ENCODE measurements at places on chromosomes 12 and 14.
A peak's percentile ranks its signal among the peaks of the same experiment; 100 is the strongest.

- no peak for DNase-seq
These were observed 34.6 kb upstream of the TUBA1C start for GRCh38 chr12:49230176-49230804.

- no peak for DNase-seq
These were observed 85.4 kb downstream of the WSCD2 start for GRCh38 chr12:108214486-108214885.

DNA sequence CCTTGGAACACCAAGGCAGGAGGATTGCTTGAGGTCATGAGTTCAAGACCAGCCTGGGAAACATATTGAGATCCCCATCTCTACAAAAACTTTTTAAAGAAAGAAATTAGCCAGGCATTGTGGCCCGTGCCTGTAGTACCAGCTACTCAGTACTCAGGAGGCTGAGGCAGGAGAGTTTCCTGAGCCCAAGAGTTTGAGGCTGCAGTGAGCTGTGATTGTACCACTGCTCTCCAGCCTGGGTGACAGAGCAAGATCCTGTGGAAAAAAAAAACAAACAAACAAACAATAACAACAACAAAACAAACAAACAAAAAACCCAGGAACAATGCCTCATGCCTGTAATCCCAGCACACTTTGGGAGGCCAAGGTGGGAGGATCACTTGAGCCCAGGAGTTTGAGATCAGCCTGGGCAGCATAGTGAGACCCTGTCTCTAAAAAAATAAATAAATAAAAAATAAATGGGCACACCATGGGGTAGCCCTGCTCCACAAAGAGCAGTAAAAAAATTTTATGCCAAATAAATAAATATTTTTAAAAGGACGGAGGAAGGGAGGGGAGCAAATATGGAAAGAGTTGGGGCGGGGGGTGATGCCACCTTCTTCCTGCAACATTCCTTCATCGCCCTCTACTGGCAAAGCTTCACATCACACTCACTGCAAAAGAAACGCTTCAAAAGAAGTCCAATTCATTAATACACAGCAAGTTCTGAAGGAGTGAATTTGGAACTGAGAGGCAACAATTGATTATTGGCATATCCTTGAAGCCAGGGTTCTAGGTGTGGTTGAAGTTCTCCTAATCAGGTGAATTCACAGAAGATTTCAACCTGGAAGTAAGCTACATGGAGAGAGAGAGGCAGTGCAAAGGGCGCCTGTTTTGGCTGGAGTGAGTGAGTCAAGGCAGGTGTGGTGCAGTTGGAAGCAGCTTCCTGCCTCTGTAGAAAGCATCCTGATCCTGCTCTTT is 8.8 kb upstream of the GNPTAB start:
- DNase-seq: peak; percentile 87

DNA sequence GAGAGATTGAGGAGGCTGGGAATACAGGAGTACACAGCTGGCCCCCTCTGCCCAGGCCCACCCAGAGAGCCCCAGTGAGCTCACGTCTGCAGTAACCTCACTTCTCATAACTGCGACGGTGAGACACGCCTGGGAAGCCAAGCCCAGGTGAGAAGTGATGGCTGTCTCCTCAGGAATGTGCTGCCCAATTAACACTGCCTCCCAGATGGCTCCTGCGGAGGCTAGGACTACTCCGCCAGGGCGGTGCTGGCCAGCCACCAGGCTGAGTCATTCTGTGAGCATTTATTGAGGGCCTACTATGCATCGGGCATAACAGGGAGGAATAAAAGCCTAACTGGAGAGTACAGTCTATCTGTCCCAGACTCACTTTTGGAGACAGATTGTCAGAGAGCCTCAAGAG is 9.3 kb upstream of the TMEM106C start:
- no peak for DNase-seq

GRCh38 chr14:21075719-21076437 is 5.8 kb downstream of the ARHGEF40 start:
- no peak for DNase-seq

DNA sequence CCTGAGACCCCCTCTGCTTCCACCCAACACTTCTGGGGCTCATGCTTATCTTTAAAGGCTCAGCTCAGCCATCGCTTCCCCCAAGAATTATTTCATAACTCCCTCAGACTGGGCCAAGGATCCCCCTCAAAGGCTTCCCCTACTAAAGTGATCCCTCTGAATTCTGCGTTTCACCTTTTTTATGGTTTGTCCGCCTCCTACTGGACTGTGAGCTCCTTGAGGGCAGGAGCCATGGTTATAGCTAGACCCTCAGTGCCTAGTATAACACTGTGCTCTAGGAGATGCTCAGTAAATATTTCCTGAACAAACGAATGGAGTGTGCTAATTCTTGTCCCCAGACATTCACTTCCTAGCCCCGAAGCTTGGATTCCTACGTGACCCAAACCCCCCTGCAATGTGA is 20.5 kb upstream of the SRRM4 start:
- DNase-seq: no peak

GRCh38 chr12:96404696-96405095 is 4.5 kb upstream of the CDK17 start:
- DNase-seq: no peak

DNA sequence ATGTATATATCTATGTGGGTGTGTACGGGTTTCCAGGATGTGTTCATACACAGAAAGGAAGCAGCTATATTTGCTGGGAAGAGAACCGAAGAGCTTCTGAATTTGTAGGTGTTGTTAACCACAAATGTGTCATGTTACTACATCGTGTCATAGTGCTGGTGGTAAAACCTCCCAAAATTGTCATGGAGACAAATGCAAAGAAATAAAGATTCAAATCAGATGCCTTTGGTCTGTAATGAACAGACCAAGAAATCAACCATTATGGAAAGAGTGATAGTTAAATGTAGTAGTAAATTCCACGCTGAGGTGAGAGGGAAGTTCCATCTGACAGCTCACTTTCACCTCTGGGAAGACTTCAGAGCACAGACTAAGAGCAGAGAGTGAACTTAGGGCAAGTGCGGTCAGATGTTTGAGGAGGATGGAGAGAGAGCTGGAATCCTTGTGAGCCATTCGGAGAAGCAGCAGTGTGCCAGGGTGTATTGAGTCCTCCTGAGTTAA is 487.5 kb downstream of the TMEM121 start:
- no peak for DNase-seq

DNA sequence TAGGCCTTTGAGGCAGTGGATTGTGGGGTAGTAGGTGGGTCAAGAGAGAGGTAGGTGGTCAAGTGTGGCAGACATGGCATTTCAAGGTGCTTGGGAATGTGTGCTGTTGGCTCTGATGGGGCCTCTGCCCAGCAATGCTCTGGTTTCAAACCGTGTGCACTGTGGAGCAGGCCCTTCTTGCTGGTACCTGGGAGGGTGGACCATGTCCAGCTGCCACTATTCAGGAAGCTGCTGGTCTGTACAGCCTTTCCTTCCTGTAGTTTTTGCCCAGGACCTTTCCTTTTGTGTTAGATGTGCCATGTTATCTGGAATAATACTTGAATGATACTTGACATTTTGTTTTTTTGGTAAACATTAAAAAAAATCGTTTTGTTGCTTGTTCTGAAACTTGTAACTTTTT is 14.8 kb downstream of the RIMKLB start:
- DNase-seq: no peak

- DNase-seq: no peak
These were observed 55.6 kb upstream of the PTPRB start for GRCh38 chr12:70692681-70693288.

GRCh38 chr12:101021911-101022388 is 188.1 kb downstream of the SLC5A8 start:
- peak; percentile 52 for DNase-seq
